ENCODE measurements at places on chromosomes 7 and 10. TPM values are rescaled to one million over a fixed set of nuclear protein-coding genes. Genes with fewer than 3 reads are reported as not detected.

- no peaks in the 10 kb centered on the region for H3K4me1 ChIP-seq
- no peaks in the 10 kb centered on the region for H3K36me3 ChIP-seq
- H3K27ac ChIP-seq = no peak overlapping the region
- no peaks in the 10 kb centered on the region for H3K27me3 ChIP-seq
- H3K4me3 ChIP-seq = no peak overlapping the region
- DNase-seq = no peak
Measured at GRCh38 chr7:64515781-64516180, 47.1 kb downstream of the ZNF680 start.

GRCh38 chr10:88608052-88608732 lies 21.6 kb downstream of the LIPJ start:
- no peak for DNase-seq
- no peaks in the 10 kb centered on the region for H3K4me1 ChIP-seq
- H3K36me3 ChIP-seq = no peaks in the 10 kb centered on the region
- H3K27me3 ChIP-seq = no peaks in the 10 kb centered on the region
- no peak overlapping the region for H3K4me3 ChIP-seq

The SLC25A13 gene
- 41.3 TPM for polyA plus RNA-seq

GRCh38 chr10:124074501-124075109 lies 18.8 kb downstream of the CHST15 start:
- peaks cover 50% of the 10 kb centered on the region for H3K4me1 ChIP-seq
- peak; percentile 42 for DNase-seq
- no peaks in the 10 kb centered on the region for H3K27me3 ChIP-seq
- peak overlapping the region; percentile 58 for H3K27ac ChIP-seq

DNA sequence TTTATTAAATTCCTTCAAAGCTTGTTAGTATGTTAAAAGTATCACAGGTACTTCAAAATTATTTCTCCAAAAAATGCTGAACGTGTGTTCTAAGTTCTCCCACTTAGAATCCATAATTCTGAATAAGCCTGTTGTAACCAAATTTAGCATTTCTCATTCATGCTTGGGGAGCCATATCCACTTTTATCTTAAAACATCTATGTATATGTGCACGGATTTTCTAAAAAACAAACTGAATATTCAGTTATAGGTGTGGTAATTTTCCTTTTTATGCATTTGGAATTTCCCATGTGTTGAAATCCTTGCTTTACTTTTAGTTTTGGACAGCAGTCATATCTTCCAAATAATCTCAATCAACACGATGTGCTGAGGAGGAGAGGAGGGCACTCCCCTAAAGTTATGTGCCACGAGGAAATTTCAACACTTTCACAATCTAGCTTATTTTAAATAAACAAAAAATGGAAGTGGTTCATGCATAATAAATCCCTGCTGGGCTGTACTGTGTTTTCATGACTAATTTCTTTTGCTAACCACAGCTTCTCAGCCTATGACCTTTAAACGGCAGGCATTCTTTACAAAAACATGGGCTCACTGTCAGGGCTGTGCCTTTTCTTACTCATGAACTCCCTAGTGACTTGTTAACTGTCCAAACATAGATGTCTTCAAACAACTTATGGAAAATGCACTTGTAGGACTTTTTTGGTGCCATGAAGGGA lies 380.3 kb upstream of the SEMA3C start:
- DNase-seq = no peak
- no peaks in the 10 kb centered on the region for H3K36me3 ChIP-seq
- no peaks in the 10 kb centered on the region for H3K4me1 ChIP-seq
- H3K27me3 ChIP-seq = no peaks in the 10 kb centered on the region

DNA sequence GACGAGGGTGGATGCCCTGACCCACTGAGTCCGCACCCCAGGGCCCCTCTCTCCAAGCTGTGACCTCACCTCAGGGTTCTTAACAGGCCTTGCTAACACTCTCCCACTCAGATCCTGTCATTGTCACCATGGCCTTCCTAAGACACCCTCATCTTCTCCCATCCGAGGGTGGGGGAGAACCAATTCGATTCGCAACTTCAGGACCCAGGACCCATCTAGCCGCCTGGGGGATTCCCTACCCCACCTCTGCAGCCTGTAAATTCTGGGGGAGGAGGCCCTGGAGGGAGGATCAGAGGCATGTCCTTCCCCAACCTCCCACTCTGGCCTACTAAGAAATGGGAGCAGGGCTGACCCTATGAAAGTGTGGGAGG lies 17.4 kb downstream of the TRIM8 start:
- H3K4me3 ChIP-seq = no peak overlapping the region
- H3K27me3 ChIP-seq = no peaks in the 10 kb centered on the region
- H3K4me1 ChIP-seq = peaks cover 32% of the 10 kb centered on the region

DNA sequence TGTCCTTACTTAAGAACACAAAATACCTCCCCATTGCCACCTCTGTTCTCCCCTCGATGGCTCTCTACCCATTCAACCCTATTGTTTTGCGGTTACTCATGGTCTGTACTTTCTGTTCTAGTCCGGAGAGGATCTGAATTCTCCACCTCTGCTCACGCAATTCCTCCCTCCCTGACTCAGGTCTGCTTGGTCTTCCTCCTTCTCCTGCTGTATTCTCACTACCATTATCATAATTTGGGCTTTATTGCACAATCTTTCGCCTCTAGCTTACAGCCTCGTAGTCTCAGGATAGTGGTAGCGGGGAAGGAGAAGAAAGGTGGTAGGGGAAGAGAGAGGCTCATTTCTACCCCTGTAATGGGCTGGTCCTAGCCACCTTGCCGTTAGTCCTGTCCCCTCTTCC lies 35.4 kb upstream of the FAM180A start:
- no peaks in the 10 kb centered on the region for H3K4me1 ChIP-seq
- DNase-seq = no peak
- no peak overlapping the region for H3K4me3 ChIP-seq
- no peak overlapping the region for H3K27ac ChIP-seq
- H3K27me3 ChIP-seq = peaks cover 2% of the 10 kb centered on the region
- H3K36me3 ChIP-seq = no peaks in the 10 kb centered on the region

DNA sequence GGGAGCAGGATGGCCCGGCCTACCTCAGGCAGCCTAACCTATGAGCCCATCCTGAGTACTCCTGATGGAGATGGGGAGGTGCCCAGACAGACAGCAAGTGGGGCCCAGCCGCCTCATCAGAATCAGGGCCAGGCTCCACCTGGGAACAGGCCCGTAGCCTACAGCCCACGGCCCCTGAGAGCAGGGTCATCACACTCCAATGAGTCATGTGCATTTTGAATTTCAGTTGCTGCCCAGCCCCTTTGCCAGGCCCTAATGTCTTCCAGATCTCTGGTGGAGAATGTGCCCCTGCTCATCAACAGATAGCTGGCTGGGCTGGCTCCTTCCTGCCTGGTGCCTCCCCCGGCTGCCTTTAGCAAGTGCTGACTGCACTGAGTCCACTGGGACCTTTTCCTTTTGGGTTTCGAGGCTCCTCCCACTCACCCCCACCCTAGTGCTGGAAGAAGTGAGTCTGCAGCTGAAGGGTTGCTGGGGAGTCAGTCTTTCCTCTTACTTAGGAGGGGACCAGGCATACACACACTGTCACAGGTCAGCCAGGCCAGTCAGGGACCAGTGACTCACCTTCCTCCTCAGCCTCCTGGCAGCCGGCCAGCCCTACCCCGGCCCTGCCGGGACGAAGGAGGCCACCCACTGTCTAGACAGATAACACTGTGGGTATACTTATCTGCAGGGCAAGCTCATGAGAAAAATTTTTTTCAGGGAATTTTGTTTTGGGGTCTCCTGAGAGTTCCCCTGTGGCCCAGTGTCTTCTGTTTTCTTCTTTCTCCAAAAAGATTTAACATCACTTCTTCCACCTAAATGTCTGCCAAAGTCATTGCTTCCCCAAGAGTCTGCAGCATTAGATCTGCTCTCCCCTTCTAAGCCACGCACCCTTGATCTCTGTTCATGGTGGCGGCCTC lies 9.1 kb upstream of the ASIC3 start:
- DNase-seq = peak; percentile 97
- H3K4me1 ChIP-seq = peaks cover 13% of the 10 kb centered on the region
- no peaks in the 10 kb centered on the region for H3K27me3 ChIP-seq
- peak overlapping the region; percentile 71 for H3K27ac ChIP-seq

GRCh38 chr10:122127943-122128342 lies 139.0 kb downstream of the TACC2 start:
- H3K4me3 ChIP-seq = peak overlapping the region; percentile 9
- H3K27me3 ChIP-seq = no peaks in the 10 kb centered on the region
- DNase-seq = peak; percentile 63
- no peaks in the 10 kb centered on the region for H3K36me3 ChIP-seq
- H3K4me1 ChIP-seq = peaks cover 5% of the 10 kb centered on the region

The HOXA1 gene
- 0.30 TPM for polyA plus RNA-seq

DNA sequence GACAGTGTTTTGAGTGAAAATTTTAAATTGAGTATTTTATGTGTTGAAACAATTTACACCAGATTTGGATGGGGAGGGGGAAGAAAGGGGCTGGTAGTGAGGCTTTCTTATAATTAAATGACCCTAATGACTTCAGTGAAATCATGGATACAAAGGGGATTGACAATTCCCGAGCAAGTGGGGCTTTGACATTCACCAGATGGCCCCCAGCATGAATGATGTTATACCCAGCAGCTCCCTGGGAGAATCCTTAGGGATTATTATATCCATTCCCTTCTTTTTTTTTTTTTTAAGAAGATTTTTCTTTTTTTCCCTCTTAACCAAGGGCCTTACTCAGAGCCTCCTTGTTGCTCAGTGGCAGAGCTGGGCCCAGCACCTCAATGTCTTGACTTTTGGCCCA lies 17.9 kb downstream of the PLPP4 start:
- H3K36me3 ChIP-seq = no peaks in the 10 kb centered on the region
- no peaks in the 10 kb centered on the region for H3K4me1 ChIP-seq
- H3K4me3 ChIP-seq = no peak overlapping the region
- DNase-seq = no peak
- no peaks in the 10 kb centered on the region for H3K27me3 ChIP-seq

DNA sequence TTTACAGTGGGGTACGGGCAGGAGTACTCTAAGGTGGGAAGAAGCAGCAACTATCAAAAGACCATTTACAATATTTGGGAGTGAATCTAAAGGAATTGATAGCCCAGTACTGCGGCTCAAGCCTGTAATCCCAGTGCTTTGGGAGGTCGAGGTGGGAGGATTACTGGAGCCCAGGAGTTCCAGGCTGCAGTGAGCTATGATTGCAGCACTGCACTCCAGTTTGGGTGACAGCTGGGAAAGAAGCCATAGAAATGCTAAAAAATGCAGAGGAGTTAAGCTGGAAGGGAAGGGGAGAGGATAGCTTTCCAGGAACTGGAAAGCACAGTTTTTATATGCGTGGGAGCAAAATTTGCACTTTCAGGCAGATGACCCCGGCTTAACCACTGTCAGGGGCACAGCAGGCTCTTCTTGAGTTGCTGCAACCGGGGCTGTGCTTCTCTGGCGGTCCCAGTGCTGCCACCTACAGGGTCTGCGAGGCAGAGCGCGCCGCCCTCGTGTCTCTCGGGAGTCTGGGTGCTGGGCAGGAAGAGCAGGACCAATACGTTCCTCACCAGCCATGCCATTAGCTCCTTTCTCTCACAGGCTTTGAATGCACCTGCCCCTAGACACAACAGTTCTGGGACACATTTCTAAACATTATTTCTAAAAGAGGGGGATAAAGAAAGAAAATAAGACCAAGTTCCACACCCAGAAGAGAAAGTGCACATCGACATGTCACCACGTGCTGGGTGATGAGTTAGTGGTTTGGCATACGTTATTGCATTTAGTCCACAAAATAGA lies 10.1 kb upstream of the BMPER start:
- H3K4me1 ChIP-seq = peaks cover 9% of the 10 kb centered on the region
- H3K36me3 ChIP-seq = no peaks in the 10 kb centered on the region
- no peak overlapping the region for H3K4me3 ChIP-seq

The SUN1 gene
- 114 TPM for polyA plus RNA-seq

The SOSTDC1 gene
- 0.16 TPM for polyA plus RNA-seq

DNA sequence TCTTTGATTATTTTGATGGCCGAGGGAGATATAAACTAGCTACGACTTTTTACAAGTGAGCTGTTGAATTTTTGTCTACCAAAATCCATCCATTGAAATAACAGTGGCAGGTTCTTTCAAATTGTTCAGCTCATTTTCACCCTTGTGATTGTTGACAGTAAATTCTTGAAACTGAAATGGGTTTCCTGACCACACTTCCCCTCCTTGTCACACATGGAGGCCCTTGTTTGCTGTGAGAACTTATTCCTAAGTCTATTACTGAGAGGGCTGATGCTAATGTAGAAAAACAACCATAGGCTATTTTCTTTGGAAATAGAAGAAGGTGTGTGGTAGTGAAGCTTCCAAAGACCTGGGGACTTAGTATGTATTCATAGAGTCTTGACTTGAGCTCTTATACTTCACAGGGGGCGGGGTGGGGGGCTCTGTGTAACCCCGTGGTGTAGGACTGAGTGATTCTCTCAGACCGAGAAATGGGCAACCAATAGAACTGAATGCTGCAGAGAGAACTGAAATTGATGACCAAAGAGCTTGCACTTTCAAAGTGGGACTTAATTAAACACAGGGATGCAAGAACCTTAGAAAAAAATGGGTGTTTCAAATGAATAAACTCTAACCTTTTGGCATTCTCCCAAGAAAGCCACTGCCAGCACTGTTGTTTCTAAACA lies 718.9 kb downstream of the CCSER2 start:
- H3K4me1 ChIP-seq = no peaks in the 10 kb centered on the region
- no peaks in the 10 kb centered on the region for H3K36me3 ChIP-seq
- DNase-seq = no peak
- no peak overlapping the region for H3K4me3 ChIP-seq
- no peaks in the 10 kb centered on the region for H3K27me3 ChIP-seq
- H3K27ac ChIP-seq = no peak overlapping the region

- no peaks in the 10 kb centered on the region for H3K27me3 ChIP-seq
- H3K4me1 ChIP-seq = no peaks in the 10 kb centered on the region
- DNase-seq = peak; percentile 5
- H3K27ac ChIP-seq = no peak overlapping the region
- H3K4me3 ChIP-seq = no peak overlapping the region
- H3K36me3 ChIP-seq = no peaks in the 10 kb centered on the region
Measured at GRCh38 chr10:43925793-43926192, 277.1 kb upstream of the ZNF32 start.

- DNase-seq = no peak
- no peak overlapping the region for H3K27ac ChIP-seq
- H3K27me3 ChIP-seq = no peaks in the 10 kb centered on the region
- H3K36me3 ChIP-seq = no peaks in the 10 kb centered on the region
Measured at GRCh38 chr7:128376077-128376476, 14.6 kb upstream of the PRRT4 start.

- no peaks in the 10 kb centered on the region for H3K36me3 ChIP-seq
- no peaks in the 10 kb centered on the region for H3K27me3 ChIP-seq
- no peak overlapping the region for H3K4me3 ChIP-seq
- H3K4me1 ChIP-seq = no peaks in the 10 kb centered on the region
- no peak overlapping the region for H3K27ac ChIP-seq
Measured at GRCh38 chr7:83426325-83426724, 222.6 kb downstream of the SEMA3E start.

DNA sequence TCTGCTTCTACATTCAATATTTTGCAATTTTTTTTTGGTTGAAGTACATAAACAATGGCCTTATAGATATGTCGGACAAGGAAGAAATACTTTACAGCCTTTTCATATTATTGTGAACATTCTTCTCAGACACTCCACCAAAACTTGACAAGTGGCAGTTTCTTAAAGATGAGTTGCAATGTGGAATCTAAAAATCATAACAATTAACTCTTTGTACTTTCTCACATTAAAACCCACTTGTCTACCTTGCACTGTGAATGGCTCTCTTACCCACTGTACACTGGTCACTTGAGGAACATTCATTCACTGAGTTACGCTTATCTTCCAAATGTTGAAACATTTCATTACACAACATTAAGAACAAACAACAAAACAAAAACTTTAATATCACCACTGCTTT lies 44.2 kb downstream of the ARHGAP12 start:
- no peaks in the 10 kb centered on the region for H3K36me3 ChIP-seq
- no peaks in the 10 kb centered on the region for H3K27me3 ChIP-seq
- DNase-seq = no peak

The LLCFC1 gene
- not detected for polyA plus RNA-seq
